Nasal cavity respiratory epithelium epithelial cell of viscerocranial mucosa (primary cell): ENCODE measurements at places on chromosomes 11 and 22. TPM values are rescaled to one million over a fixed set of nuclear protein-coding genes. Genes with fewer than 3 reads are reported as not detected.

RAG2 gene
- total RNA-seq = not detected in 2 replicates

NLRP14 gene
- total RNA-seq = under 0.01 and 0.07 TPM in 2 replicates

DDTL gene
- 0.28 and 1.7 TPM in 2 replicates for total RNA-seq

BTG4 gene
- 0.34 and 0.43 TPM in 2 replicates for total RNA-seq
